ENCODE measurements at places on chromosomes 2 and 18.

- DNase-seq, result no peak
These were observed 92.8 kb downstream of the RTN4 start for GRCh38 chr2:54957321-54957999.

DNA sequence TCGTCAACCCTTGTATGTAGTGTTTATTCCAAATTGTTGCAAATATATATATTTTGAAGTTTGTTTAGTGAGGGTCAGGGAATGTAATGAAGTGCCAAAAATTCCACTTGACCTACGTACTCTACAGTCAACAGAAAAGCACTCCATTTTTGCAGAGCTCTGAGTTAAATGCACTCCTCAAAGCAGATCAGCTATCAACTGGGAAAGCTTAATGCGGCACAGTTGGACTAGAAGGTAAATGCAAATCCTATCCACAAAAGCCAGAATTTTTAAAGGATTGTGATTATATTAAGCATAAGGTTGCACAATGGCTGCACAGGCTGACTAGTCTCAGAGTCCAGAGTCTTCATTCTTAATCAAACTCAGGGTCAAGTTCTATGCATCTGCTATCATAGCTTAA is 577.1 kb downstream of the ARHGAP15 start:
- DNase-seq, result no peak

GRCh38 chr18:79471046-79471445 is 75.3 kb downstream of the NFATC1 start:
- DNase-seq, result no peak

DNA sequence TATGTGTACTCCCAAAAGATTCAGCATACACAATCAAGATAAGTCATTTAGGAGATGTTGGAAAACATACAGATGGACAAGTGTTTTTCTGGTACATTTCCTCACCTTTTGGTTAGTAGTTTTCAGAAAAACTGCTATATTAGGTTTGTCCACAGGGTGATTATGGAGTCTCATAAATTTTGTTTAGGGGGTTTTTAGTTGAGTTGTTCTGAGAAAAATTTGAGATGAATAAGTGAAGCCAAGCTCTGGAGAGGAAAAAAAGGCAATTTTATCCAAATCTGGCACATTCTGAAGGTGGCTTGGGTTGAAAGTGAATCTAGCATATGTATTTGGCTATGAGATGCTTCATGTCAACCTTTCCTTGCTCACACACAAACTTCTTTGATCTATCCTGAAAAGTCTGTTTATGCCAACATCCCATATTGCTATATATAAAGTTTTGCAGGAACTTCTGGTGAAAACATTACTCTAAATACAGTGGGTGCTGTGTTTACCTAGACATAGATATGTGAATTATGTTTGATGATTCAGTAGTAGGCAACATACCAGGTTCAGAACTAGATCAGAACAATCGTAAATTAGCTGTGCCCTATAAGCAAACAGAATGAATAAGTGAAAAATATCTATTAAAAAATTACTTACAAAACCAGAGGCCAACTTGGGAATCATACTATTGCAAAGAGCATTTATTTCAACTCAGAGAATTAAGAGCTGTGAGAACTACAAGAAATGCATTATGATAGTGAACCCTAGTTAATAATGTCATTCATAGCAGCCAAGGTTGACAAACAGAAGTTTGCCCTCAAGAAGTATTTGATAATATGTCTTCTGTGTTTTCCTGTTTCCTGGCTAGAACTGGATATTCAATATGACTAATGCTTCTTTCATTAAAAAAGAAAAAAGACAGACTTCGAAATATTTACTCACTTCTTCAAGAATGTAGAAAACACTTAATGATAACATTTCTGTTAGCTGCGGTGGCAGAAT is 552.0 kb downstream of the IRS1 start:
- no peak for DNase-seq

DNA sequence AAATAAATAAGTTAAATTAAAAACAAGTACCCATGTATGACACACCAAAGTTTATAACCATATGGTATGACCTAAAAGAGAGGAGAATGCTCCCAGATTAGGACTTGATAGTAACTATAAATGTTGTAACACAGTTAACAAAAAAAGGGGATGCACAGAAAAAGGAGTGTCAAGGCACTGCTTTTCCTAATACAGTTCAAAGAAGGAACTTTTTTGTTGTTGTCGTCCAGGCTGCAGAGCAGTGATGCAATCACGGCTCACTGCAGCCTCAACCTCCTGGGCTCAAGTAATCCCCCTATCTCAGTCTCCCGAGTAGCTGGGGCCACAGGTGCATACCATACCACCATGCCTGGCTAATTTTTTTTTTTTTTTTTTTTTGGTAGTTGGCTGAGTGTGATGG is 2.7 kb downstream of the NARS1 start:
- DNase-seq, result no peak

- no peak for DNase-seq
These were observed 26.2 kb downstream of the MMADHC start for GRCh38 chr2:149561309-149561926.

DNA sequence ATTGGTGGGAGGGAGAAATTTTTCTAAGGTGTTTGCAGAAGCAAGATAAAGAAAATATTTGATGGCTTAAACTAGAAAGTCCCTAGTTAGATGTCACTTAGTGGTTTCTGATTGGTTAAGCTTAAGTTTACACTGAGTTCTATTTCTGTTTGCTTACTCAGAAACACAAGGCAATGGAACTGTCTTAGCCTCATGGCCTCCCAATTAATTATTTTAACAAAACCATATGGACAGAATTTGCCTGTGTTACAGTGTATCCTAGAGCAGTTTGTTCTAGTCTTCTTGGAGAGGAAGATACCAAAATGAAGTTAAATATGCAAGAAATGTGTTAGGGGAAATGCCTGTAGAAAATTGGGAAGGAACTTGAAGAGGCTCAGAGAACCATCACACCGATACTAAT is 4.6 kb upstream of the IMPACT start:
- no peak for DNase-seq

GRCh38 chr18:63676526-63677323 is 15.0 kb upstream of the SERPINB3 start:
- no peak for DNase-seq

DNA sequence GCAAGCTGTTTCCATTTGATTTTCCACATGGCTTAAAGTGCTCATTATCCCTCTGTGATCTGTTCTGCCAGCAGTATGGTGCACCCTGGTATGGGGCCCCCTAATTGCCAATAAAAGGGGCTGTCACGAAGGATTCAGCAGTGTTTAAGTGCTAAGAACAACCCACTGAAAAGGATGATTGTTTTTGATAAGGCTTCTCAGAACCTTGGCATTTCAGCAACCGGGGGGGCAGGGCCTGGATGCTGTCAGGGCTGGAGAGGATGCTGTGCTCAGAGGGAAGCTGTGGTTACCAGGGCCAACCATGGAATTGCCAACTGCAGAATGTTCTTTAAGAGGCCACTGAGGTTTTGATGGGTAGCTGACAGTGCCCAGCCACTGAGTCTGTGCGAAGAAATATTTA is 117.8 kb downstream of the CTIF start:
- no peak for DNase-seq

GRCh38 chr2:190533175-190533967 is 1.2 kb downstream of the NEMP2 start:
- no peak for DNase-seq

DNA sequence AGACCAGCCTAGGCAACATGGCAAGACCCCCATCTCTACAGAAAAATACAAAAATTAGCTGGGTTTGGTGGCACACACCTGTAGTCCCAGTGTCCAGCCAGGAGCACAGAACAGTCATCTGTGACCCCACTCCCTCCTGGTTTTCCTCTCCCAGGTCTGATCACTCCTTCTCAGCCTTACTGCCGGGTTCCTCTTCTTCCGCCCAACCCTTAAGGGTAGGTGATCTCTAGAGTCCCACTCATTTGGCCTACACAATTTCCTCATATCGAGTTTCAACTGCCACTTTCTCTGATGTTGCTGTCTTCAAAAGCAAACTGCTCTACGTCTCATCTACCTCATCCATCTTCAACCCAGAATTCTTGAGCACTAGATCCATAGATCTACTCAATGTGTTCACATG is 13.4 kb upstream of the MAT2A start:
- DNase-seq, result no peak

DNA sequence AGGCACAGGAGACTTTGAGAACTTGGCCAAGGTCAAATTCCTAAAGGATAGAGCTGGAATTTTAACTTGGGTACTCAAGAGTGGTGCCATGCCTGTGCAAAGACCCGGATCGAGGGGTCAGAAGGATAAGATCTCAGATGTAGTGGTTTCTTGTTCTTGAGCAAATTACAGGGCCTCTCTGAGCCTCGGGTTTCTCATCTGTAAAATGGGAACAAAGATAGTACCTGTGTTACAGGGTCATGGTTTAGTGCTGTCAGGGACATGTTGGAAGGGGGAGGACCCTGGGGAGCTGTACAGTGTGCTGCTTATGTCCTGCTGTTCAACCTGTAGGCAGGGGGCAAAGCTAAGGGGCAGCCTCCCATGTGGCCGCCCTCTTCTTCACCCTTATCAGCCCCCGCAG is 173.5 kb upstream of the HAAO start:
- no peak for DNase-seq

DNA sequence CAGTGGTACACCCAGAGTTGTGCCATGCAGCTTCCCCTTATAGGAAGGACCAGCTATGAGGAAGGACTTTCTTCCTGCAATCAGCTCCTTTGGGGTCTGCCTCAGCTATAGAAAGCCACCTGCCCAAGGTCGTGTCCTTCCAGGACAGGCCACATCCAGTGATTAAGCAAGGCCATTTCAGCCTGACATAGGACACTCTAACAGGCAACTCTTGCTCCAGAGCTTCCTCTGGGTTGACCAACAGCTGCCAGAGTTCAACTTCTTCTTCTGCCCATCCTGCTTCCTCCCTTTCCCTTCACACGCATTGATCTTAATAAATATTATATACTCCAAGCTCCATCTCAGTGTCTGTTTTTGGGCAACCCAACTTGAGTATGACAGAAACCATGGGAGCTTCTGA is 12.8 kb downstream of the LRP2 start:
- DNase-seq, result no peak
